ENCODE measurements at places on chromosomes 11 and 22.

DNA sequence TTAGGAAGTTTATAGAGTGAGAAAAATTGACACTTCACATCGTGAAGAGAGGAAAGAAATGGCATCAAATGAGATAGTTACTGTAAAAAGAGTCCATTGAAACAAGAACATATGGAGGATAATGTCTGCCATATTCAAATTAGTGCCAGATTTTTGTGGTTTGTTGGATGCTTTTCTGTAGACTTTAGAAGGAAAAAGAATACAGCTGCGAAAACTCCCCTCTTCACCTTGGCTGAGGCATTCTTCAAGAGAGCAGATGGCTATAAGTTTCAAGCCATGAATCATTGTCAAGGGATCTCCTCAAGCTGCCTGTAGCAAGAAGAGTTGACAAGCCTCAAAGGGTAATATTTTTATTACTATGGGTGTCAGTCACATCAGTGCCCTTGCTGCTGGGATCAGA is 507.4 kb upstream of the RAG2 start:
- DNase-seq, result no peak

GRCh38 chr22:43945632-43946383 is 9.4 kb upstream of the SAMM50 start:
- DNase-seq, result no peak

DNA sequence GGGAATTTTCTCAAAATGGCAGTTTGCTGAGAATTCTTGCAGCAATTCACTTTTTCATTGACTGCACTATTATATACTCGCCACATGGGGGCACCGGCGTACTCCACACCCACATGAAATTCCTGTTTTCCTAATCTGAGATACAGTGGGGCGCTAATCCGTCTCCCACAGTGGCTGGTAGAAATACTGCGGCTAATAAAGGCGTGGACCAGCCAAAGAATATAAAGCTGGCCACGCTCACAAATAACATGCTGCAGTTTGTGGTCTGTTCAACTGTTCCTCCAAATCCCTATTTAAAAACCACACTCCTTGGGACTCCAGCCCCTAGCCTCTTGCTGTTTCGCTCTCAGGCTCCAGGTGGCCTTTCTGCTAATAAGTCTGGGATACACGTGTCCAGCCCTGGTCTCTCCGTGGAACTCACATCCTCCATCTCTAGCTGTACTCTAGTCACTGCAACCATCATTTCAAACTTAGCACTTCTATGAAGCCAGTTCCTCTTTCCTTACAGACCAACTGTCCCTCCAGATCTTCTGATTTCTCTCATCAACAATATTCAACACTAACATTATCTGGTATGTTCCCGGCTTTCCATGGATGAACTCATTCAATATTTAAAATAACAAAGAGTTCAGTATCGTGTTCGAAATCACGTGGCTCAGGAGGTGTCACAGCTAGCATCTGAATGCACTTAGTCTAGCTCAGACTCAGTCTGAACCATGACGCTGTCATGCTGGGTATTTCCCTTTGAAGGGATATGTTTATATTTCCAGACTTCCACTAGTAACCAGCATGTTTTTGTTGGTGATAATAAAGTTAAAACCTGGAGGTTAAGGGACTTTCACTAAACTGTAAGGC is 22.0 kb downstream of the TBRG1 start:
- peak; percentile 28 for DNase-seq

GRCh38 chr22:28952857-28953256 is 69.5 kb downstream of the ZNRF3 start:
- DNase-seq, result no peak

DNA sequence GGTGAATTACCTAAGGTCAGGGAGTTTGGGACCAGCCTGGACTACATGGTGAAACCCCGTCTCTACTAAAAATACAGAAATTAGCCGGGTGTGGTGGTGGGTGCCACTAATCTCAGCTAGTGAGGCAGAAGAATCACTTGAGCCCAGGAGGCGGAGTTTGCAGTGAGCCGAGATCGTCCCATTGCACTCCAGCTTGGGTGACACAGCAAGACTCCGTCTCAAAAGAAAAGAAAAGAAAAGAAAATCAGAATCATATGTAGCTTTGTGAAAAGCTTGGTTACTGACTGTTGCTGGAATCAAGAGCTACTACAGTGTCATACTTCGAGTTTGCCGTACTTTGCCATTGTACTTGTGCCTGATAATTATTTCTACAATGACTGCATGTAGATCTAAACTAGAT is 4.2 kb upstream of the TMEM135 start:
- no peak for DNase-seq

DNA sequence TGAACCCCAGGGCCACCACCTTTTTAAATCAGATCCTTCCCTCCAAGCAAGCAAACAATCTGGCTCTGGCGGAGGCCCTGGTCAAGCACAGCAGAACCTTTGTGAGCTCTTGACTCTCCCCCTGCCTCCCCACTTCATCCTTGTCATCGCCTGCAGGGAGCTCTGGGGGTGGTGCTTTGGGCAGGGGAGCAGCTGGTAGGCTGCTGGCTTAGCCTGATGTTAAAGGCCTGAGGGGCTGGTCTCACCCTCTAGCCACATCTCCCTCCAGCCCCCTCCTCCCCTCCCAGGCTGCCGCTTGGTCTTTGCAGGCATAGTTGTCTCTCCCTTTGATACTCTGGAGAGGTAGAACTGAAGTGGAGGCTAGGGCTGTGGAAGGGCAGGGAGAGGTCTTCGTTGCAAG is 50.9 kb downstream of the THAP12 start:
- DNase-seq, result no peak

- no peak for DNase-seq
Measured at GRCh38 chr11:60634126-60634525, 65.3 kb upstream of the MS4A8 start.

Data from NCI-H1417 treated with DMSO at 0.1 percent for 48 hours (cell line).